ENCODE measurements at places on chromosomes 2 and 18.
A peak's percentile ranks its signal among the peaks of the same experiment; 100 is the strongest.

GRCh38 chr2:98050070-98050469 is 36.9 kb upstream of the VWA3B start:
- H3K36me3 ChIP-seq, result no peaks in the 10 kb centered on the region
- H3K27me3 ChIP-seq, result no peaks in the 10 kb centered on the region
- H3K4me1 ChIP-seq, result no peaks in the 10 kb centered on the region
- DNase-seq, result no peak

GRCh38 chr18:60585670-60586069 is 213.1 kb upstream of the MC4R start:
- H3K36me3 ChIP-seq, result no peaks in the 10 kb centered on the region
- no peak overlapping the region for H3K27ac ChIP-seq
- H3K4me3 ChIP-seq, result no peak overlapping the region
- no peaks in the 10 kb centered on the region for H3K4me1 ChIP-seq
- DNase-seq, result no peak

DNA sequence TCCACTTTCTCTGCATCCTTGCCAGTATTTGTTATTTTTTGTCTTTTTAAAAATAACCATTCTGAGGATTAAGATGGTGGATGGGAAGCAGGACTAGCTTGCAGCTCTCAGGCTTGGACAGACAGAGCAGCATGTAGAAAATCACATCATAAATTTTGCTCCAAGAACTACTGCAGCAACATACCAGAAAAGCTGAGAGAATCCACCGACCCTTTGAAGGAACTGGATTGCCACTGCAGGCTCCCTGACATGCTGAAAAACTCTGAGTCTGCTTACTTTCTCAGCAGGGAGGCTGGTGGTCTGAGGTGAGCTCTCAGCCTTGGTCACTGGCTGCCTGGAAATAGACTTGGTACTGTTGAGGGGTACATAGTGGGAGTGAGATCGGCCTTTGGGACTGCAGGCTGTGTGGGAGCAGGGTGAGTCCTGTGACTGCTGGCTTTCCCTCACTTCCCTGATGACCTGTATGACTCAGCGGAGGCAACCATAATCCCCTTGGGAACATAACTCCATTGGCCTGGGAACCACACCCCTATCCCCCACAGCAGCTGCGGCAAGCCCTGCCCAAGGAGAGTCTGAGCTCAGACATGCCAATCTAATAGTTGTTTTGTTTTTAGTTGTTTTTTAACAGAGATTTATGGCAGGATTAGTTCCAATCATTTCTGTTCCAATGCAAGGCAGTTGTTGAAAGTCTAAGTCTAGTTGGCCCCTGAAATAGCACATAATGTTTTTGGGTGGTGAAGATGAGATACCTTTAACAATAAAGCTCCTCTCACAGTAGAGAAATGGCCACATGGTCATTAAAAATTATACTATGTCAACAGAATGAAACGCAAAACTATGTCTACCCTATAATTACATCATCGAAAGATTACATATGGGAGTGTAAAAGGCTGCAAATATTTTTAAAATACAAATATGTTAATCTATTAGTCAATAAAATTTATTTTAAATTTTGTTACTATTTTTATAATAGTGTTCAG is 414.2 kb upstream of the CHAC2 start:
- H3K36me3 ChIP-seq, result no peaks in the 10 kb centered on the region
- no peak overlapping the region for H3K4me3 ChIP-seq
- no peaks in the 10 kb centered on the region for H3K27me3 ChIP-seq

GRCh38 chr2:217120429-217120828 is 260.6 kb upstream of the TNP1 start:
- no peak overlapping the region for H3K4me3 ChIP-seq
- no peaks in the 10 kb centered on the region for H3K36me3 ChIP-seq
- no peak for DNase-seq
- no peaks in the 10 kb centered on the region for H3K27me3 ChIP-seq
- H3K27ac ChIP-seq, result no peak overlapping the region
- H3K4me1 ChIP-seq, result no peaks in the 10 kb centered on the region

DNA sequence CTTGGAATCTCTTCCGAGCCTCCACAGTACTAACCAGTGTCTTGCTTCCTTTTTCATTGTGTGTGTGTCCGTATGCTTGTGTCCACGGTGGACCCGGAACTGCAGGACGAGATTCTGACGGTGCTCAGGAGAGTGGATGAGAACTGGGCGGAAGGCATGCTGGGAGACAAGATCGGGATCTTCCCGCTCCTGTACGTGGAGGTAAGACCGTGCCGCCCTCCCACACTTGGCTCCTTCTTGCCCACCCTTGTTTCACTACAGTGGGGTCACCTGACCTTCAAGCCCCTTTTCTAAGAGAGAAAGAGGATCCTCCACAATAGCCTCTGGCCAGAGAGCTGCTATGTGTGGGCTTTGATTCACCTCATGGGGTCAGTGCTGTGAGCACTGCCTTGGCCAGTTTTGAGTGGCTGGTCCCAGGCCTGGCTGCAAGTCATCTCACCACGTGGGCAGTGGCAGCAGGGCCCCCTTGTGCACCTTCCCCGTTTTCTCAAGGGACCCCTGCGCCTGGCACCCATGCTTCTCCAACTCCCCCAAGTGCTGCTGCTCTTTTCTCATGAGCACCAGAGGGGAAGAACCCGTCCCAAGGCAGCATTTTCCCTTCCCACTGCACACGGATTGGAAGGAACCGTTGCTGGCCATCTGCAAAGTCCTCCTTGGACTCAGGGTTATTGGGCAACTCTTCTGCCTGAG is 242.1 kb downstream of the SEPTIN10 start:
- no peak overlapping the region for H3K4me3 ChIP-seq
- peaks cover 23% of the 10 kb centered on the region for H3K36me3 ChIP-seq

- DNase-seq, result no peak
- H3K4me3 ChIP-seq, result no peak overlapping the region
- H3K36me3 ChIP-seq, result no peaks in the 10 kb centered on the region
- H3K27ac ChIP-seq, result no peak overlapping the region
- no peaks in the 10 kb centered on the region for H3K27me3 ChIP-seq
Measured at GRCh38 chr18:7575465-7576028, 8.4 kb downstream of the PTPRM start.

DNA sequence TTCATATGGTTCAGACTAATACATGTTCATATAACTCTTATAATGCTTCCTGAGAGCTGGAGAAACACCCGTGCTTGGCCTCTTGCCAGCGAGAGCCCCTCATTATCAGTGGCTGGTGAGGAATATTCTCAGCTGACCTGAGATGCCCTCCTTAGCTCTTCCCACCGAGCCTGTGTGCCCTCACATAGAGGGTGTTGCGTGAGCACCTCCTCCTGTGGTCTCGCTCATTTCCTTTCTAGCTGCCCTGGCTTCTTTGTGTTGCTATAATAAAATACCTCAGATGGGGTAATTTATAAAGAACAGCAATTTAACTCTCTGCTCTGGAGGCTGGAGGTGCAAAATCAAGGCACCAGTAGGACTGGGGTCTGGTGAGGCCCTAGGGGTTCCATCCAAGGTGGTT is 80.5 kb upstream of the ALKAL2 start:
- H3K27me3 ChIP-seq, result no peaks in the 10 kb centered on the region
- peaks cover 5% of the 10 kb centered on the region for H3K4me1 ChIP-seq
- DNase-seq, result no peak
- no peak overlapping the region for H3K4me3 ChIP-seq
- no peaks in the 10 kb centered on the region for H3K36me3 ChIP-seq

DNA sequence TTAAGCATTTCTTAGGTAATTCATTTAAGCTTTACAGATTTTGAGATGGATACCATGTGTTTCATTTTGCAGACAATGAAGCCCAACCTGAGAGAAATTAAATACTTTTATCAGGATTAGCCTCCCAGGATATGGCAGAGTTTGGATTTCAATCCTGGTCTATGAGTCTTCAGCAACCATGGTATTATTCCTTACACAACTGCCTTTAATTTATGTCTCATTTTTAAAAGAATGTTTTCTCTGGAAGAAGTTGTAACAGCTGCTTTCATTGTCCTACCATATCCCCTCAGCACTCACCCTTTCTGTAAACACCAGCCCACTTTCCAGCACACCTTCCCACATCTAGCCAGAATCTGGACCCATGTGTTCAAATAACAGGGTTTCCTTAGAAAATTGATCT is 863.7 kb upstream of the VRK2 start:
- no peak for DNase-seq
- no peaks in the 10 kb centered on the region for H3K36me3 ChIP-seq
- H3K27ac ChIP-seq, result no peak overlapping the region
- no peaks in the 10 kb centered on the region for H3K4me1 ChIP-seq
- no peak overlapping the region for H3K4me3 ChIP-seq

DNA sequence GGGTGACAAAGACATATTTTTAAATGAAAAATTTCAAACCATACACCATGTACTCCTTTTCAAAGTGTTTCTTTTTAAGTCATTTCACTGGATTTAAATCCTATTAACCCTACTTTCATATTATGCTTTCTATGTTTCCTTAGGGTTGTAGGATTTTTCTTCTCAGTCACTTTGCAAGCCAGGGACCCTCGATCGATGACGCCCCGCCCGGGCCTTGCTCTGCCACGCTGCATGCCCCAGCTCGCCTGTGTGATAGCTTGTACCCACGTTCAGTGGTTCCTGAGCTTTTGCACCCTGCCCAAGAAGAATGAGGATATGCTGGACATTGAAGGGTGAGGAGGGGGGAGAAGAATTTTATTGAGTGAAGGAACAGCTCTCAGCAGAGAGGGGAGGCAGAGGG is 568.0 kb downstream of the TRIB2 start:
- H3K4me3 ChIP-seq, result no peak overlapping the region
- DNase-seq, result no peak
- H3K36me3 ChIP-seq, result no peaks in the 10 kb centered on the region

DNA sequence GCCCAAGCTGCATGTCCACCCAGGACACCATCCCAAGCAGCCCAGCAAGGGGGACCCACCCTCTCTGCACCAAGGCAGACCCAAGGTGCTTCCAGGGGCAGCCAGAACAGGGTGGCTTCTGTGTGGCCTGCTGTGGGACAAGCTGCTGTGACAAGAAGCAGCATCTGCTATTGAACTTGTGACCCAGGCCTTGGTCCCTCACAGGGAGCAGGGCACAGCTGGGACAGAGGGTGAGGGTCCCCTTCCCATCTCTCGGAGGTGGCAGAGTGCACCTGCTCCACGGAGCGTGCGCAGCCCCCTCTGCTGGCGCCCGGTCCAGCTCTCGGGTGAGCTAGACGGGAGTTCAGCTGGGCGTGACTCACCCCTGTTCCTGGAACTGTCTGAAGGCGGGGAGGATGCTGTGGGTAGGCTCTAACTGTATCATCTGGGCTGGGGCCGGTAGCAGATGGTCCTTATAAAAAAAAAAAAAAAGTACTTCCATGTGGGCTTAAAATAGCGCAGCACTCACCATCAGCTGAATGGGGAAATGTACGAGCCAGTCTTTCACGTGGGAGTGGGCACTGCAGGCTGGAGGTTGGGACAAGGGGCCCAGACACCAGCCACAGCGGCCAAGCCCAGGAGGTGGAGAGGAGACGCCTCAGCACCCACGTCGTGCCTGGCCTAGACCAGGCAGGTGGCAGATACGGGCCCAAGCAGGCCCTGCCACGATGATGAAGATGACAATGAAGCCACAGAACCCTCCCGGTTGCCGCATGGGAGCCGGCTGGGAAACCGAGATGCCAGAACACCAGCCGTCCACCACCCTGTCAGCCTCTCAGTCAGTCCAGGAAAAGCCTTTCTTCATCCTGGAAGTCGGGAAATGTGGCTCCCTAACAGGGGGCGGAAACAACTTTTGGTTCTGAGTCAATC is 136.8 kb upstream of the ID2 start:
- peak overlapping the region; percentile 65 for H3K27ac ChIP-seq
- no peaks in the 10 kb centered on the region for H3K27me3 ChIP-seq
- H3K36me3 ChIP-seq, result no peaks in the 10 kb centered on the region
- peak; percentile 60 for DNase-seq
- peaks cover 7% of the 10 kb centered on the region for H3K4me1 ChIP-seq

- H3K4me3 ChIP-seq, result no peak overlapping the region
- DNase-seq, result no peak
- no peak overlapping the region for H3K27ac ChIP-seq
- no peaks in the 10 kb centered on the region for H3K4me1 ChIP-seq
- H3K27me3 ChIP-seq, result no peaks in the 10 kb centered on the region
- H3K36me3 ChIP-seq, result no peaks in the 10 kb centered on the region
Measured at GRCh38 chr2:184137955-184138354, 460.4 kb upstream of the ZNF804A start.

DNA sequence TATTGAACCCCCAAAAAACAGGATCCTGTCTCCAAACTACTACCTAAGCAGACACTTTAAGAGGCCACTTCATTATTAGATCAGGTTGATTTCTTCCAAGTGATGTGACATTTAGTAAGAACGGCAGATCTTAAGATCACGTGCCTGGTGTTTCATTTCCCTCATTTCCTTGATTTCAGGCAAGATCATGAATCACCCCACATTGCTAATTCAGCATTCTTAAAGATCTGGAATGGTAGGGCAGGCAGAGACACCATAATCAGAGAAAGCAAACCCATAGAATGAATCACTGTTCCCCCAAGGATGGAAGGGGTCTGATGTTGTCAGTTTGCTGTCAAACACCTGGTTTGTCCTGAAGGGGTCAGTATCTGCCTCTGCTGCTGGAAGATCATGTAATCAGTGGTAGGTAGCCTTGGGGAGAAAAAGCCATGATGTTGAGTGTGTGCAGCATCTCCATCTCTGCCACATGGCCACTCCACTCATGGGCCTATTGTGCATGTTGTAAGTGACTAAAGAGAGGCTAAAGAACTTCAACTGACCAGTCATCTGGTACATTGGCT is 133.9 kb downstream of the ARHGAP15 start:
- DNase-seq, result no peak
- no peaks in the 10 kb centered on the region for H3K36me3 ChIP-seq

DNA sequence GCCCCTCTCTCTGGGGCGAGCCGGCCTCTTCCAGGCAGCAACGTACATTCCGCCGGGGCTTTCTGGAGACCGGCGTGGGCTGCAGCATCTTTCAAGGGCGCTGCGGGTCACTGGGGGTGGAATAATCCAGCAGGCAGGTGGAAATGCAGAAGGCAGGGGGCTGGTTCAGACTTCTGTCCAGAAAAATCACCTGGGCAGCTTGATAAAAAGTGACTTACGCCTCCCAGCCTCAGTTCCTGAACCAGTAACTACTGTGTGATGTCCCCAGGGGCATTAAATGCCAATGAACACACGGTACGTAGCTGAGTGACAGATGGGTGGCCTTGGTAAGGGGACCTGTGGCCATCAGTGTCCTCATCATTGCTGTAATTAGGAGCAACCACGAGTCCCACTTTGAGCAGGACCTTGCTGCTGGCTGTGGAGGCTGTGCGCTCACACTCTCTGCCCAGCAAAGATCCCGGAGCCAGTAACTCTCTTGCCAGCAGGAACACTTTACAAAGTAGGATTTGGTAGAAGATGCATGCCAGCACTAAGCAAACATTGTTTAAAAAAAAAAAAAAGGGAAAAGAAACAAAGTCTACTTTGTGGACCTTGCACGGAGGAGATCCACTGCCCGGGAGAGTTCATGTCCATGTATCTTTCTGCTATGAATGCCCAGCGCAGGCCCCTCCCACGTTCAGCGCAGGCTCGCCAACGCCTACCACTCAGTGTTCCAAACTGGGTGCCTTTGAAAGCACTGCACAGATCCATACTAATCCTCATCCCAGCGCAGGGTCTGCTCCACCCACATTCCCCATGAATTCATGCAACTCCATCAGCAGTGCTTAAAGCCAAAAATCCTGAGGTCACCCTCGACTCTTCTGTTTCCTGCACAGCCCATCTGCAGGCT is 177.3 kb downstream of the HDAC4 start:
- H3K27ac ChIP-seq, result peak overlapping the region; percentile 89
- H3K4me3 ChIP-seq, result peak overlapping the region; percentile 26
- H3K36me3 ChIP-seq, result no peaks in the 10 kb centered on the region
- no peaks in the 10 kb centered on the region for H3K27me3 ChIP-seq
- peaks cover 66% of the 10 kb centered on the region for H3K4me1 ChIP-seq
- DNase-seq, result peak; percentile 84
